T-helper 1 cell treated with Interleukin-12 subunit alpha and Interleukin-12 subunit beta and Interleukin-4 antibody, amounts not matched to agents 30 ng/mL and 1 ng/mL, for 36 hours (primary cell): ENCODE measurements at places on chromosomes 5 and 9. TPM values are rescaled to one million over a fixed set of nuclear protein-coding genes. Genes with fewer than 3 reads are reported as not detected.

The ENTPD2 gene
- total RNA-seq, result not detected in 2 replicates

The HAUS6 gene
- 24.9 and 25.3 TPM in 2 replicates for total RNA-seq

The C9 gene
- total RNA-seq, result not detected in 2 replicates

The UTP15 gene
- 28.9 and 32.1 TPM in 2 replicates for total RNA-seq

The LVRN gene
- total RNA-seq, result 0.07 TPM in 1 of 2 replicates, not detected in the other

The CDH9 gene
- not detected in 2 replicates for total RNA-seq
